ENCODE measurements at places on chromosomes 2 and 18. TPM values are rescaled to one million over a fixed set of nuclear protein-coding genes. Genes with fewer than 3 reads are reported as not detected.

Gene DCC
- 1.1 TPM for total RNA-seq

Gene SCN7A
- 21.9 TPM for total RNA-seq

Gene C18orf54
- 4.8 TPM for total RNA-seq

Gene GCG
- total RNA-seq: not detected

Gene MBD2
- total RNA-seq: 63.5 TPM

Gene DES
- 101 TPM for total RNA-seq

Gene WDR7
- total RNA-seq: 25.0 TPM

Gene CFAP221
- total RNA-seq: 20.0 TPM

Gene NDUFAF7
- total RNA-seq: 17.4 TPM

Gene MOB1A
- 154 TPM for total RNA-seq

Gene ASIC4
- total RNA-seq: not detected

DNA sequence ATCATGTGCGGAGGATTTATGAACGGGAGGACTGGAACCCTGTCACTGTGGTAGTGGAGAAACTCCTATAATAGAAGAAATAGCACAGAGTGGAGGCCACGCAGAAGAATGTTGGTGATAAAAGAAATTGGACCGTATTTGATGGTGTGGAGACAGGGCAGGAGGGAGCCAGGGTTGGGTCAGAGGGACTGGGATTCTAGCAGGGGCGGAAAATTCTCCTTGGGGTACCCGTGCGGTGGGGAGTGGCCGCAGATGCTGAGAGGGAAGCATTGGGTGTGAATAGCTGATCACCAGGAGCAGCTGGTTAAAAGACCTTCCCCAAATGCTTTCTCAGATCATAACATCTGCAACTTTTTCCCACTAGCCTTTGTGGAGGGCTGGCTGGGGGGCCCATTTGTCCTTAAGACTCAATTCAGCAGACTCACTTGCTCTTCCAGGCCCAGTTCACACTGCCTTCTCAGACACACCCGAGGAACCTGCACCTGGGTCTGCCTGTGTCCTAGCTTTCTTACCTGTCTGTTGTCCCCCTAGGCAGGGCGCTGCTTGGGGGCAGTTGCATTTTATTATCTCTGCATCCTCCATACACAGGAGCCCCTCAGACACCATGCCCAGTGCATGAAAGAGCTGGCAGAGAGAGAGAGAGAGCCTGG is 7.1 kb downstream of the SH3BP4 start:
- no peak for DNase-seq

DNA sequence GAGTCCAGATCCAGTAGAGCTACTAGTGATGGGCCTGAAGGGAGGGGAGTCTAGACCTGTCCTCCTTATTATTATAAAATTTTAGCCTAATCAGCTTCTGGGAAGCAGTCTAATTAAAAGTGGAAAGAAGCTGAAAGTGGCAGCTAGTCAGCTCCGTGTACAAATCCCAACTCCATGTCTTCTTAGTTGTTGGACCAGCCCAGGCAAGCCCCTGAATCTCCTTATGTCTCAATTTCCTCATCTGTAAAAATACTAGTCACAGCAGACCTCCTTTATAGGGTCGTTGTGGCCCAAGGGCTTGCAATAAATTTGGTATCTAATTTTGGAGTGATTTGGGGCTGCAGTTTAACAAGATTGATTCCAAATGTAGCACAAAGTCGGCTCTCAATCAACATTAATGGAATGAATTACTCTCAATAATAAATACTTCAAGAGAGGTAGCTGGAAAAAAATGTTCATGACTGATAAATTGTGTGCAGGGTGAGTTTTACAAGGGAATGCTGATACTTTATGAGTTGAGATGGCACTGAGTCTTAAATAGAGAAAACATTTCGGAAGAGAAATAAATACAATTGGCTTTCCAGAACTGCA is 118.3 kb upstream of the NDUFV2 start:
- DNase-seq: no peak

DNA sequence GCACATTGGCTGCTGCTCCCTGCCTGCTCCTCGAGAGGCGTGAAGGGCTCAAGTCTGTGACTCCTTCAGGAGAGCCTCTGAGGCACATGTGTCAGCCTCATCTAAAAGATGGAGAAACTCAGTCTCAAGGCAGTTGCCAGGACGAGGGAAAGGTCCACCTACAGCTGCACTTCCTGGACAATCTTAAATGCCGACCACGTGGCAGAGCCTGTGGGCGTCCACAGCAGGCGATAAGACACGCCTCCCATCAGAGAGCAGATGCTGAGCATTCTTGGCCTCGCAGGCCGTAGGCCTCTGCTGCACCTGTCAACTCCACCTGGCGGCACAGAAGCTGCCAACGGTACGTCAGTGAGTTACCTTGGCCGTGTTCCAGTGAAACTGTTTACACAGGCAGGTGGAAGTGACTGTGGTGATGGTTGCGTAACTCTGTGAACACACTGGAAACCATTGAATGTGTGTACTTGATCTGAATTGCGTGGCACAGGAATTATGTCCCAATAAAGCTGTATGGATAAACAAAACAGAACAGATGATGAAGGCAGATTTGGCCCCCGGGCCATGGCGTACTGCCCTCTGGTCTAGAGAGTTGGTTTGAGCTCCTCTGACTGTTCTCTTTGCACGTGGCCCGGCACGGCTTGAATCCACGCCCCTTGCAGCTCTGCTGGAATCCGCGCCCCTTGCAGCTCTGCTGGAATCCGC is 114.5 kb downstream of the RNF144A start:
- peak; percentile 56 for DNase-seq

DNA sequence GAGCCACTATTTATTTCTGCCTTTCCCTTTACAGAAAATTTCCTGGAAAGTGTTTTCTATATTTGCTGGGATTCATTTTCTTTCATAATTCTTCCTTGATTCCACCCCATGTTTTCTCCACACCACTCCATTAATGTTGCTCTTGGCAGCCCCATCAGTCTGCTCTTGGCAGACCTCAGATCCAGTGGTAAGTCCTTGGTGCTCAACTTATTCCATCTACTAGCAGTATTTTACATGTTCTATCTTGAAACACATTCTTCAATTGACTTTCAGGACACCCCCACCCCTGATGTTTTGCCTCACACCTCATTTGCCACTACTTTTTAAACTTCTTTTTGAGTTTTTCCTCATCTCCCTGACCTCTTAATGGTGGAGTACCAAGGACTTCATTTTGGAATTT is 65.0 kb downstream of the HNMT start:
- peak; percentile 69 for DNase-seq

- DNase-seq: no peak
These were observed 21.6 kb upstream of the C2orf42 start for GRCh38 chr2:70212298-70212932.

- DNase-seq: no peak
These were observed 58.8 kb downstream of the C2orf74 start for GRCh38 chr2:61220768-61221167.

- no peak for DNase-seq
These were observed 473.3 kb upstream of the HS6ST1 start for GRCh38 chr2:128791985-128792320.

DNA sequence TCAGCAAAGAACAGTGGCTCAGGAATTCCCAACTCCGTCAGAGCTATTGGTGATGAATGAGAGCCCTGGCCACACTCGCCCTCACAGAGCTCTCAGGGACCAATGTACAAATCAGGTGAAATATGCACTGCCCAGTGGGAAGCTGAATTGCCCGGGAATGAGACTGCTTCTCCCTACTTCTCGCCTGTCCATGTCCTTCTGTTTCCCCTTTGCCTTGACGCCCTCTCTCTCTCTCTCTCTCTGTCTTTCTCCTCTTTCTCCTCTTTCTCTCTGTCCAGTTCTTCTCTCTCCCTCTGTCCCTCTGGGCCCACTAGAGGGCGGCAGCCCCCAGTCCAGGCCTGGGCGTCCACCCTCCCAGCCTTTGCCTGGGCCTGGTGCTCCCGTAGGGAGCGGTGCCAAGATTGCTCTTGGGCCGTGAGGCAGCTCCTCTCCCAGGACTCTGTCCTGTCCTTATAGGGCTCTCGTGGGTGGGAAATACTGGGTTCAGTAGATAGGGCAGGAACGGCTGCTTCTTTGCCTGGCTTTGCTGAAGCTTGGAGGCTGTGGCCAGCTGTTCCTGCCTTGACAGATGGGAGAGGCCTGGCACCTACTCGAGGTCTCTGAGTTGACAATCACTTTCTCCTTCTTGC is 28.4 kb upstream of the PUM2 start:
- DNase-seq: peak; percentile 84

DNA sequence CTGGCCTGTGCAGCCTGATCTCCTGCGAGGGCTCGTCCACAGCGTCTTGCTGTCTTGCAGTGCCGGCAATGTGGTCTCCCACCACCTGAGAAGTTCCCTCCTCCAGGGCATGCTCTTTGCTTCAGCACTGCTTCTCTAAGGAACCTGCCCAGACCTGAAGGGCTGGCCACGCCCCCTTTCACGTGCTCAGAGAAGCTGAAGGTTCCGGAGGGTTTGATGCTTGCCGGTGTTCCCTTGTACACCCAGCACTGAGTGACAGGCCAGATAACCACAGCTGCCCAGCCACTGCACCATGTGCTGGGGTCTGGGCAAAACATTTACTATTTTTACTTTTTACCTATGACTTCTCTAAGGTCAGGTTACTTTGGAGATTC is 1.7 kb upstream of the POLR2D start:
- DNase-seq: peak; percentile 78

- DNase-seq: no peak
These were observed 19.7 kb downstream of the HS6ST1 start for GRCh38 chr2:128298846-128299507.

GRCh38 chr2:145744541-145745386 is 1224.8 kb upstream of the ZEB2 start:
- no peak for DNase-seq

GRCh38 chr18:26460449-26461091 is 87.8 kb downstream of the KCTD1 start:
- DNase-seq: peak; percentile 52

DNA sequence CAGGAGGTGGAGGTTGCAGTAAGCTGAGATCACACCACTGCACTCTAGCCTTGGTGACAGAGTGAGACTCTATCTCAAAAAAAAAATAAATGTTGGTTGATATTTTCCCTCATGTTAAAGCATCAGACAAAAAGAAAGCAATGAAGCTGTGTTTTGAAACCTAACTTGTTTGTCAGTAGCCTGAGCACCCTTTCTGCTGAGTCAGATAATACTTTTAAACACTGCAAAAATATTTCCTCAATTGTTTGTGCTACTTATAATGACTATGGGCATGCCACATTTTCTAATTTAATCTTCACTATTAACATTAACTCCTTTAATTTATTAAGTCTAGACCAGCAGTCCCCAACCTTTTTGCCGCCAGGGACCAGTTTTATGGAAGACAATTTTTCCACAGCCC is 236.3 kb upstream of the AGAP1 start:
- DNase-seq: no peak

DNA sequence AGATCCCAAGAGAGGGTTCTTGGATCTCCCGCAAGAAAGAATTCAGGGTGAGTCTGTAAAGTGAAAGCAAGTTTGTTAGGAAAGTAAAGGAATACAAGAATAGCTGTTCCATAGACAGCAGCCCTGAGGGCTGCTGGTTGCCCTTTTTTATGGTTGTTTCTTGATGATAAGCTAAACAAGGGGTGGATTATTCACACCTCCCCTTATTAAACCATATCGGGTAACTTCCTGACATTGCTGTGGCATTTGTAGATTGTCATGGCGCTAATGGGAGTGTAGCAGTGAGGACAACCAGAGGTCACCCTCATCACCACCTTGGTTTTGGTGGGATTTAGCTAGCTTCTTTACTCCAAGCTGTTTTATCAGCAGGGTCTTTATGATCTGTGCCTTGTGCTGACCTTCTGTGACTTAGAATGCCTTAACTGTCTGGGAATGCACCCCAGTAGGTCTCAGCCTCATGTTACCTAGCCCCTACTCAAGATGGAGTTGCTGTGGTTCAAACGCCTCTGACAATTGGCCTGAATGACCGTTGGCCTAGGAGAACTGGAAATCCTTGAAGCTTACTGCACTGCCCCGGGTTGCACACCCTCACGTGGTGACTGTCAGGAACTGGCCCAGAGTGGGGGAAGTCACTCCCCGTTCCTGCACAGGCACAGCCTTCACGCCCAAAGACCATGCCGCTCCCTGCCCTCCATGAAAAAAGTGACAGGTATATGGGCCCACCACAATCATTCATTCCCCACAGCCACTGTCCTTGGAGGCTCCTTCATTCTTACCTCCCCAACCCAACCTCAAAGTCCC is 136.9 kb downstream of the SEPTIN10 start:
- no peak for DNase-seq

DNA sequence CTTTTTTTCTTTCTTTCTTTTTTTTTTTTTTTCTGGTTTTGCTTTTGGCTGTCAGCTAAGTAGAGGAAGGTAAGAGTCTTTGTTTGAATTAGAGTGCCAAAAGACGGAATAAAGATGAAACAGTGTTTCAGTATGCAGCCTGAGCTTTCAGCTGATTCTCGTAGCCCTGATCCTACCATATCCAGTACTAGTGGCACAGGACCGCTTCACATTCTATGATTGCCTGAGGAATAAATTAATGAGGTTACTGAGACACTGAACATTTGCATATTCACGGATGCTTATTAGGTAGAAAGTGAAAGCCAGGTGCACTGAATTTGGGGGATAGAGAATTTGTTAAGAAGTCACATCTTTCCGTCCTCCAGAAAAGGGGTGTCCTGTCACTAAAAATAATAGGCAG is 421.5 kb upstream of the POU3F3 start:
- no peak for DNase-seq

GRCh38 chr2:9844576-9844975 is 1.3 kb downstream of the TAF1B start:
- no peak for DNase-seq

GRCh38 chr18:59820663-59821062 is 79.1 kb upstream of the PMAIP1 start:
- DNase-seq: no peak
